ENCODE measurements at places on chromosomes 6 and 20.

- no peak for DNase-seq
Measured at GRCh38 chr20:59006167-59006863, 739 bp downstream of the CTSZ start.

DNA sequence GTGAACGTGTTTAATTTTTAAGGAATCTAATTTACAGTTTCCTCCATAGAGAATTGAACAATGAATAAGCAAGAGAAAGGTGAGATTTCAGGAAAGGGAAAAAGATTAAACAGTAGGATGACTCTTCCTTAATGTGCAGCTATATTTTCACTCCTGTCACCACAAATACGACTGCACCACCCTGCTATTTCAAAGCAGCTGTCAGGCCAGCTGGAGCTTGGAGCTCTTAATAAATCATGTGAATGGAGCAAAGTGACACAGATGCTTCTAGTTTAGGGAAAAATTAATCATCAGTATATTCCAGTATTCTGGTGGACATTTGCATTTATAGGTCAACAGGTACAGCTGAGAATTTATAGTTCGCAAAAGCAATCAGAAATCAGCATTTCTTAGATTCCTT lies 56.5 kb upstream of the PKIB start:
- DNase-seq, result no peak

DNA sequence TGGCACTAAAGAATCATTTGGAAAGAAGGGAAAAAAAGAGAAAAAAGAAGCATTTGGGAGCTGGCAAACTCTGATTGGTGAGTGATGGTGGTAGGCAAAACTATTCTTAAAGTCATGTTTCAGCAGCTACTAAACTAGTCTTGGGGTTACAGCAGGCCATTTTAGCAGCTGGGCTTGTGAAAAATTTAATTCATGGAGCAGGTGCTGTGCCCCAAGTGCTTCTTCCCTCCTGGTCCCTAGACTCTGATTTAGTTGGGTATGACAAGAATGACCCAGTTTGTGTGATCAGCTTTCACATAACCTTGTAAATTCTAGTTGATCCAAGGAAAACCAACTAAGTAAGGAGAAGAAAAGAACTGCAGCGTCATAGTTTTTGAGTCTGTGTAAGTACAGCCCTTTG lies 1.1 kb upstream of the ASIP start:
- DNase-seq, result no peak

GRCh38 chr6:99017150-99017549 lies 69.4 kb upstream of the FBXL4 start:
- DNase-seq, result no peak

- no peak for DNase-seq
Measured at GRCh38 chr20:4216866-4217265, 201.5 kb upstream of the RNF24 start.
